ENCODE measurements at places on chromosomes 16 and 17.

GRCh38 chr17:82882715-82883418 is 43.0 kb upstream of the ZNF750 start:
- no peak for DNase-seq

DNA sequence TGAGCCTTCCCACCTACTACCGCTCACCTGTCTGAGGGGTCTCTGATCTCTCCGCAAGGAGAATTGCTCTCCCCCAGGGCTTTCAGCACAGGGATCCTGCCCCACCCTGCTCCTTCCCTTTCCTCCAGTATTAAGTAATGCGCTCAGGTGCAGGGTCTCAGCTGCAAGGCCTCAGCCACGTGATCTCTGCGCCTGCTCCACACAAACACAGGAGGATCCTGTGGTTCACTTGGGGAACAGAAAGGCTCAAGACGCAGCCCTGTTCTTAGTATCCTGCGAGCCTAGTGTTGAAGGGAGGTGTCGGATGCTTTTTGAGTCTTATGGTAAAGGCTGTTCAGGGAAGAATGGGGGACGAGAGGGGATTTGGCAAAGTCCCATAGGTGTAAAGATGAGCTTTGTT is 41.6 kb upstream of the GCSH start:
- no peak for DNase-seq

- DNase-seq = no peak
These were observed 19.2 kb downstream of the TMEM114 start for GRCh38 chr16:8571061-8571596.

- DNase-seq = no peak
These were observed 62.7 kb downstream of the ARHGAP44 start for GRCh38 chr17:12851901-12852435.

DNA sequence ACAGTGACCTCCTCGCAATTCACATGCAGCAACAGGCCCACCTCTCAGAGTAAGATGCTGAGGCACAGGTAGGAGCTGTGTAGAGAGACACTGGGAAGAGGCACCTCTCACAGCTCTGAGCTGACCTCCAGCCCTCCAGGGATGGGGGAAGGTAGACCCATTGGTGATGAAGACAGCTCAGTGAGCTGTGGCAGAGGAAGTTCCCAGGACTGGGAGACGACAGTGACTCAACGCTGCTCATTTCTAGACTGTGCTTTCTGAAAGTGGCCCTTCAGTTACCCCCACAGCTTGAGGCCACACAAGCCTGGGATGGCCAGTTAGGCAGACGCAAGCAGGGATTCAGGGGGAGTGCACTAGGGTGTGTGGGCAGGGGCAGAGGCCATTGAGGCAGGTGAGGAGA is 2073.2 kb downstream of the TP53TG3F start:
- no peak for DNase-seq

DNA sequence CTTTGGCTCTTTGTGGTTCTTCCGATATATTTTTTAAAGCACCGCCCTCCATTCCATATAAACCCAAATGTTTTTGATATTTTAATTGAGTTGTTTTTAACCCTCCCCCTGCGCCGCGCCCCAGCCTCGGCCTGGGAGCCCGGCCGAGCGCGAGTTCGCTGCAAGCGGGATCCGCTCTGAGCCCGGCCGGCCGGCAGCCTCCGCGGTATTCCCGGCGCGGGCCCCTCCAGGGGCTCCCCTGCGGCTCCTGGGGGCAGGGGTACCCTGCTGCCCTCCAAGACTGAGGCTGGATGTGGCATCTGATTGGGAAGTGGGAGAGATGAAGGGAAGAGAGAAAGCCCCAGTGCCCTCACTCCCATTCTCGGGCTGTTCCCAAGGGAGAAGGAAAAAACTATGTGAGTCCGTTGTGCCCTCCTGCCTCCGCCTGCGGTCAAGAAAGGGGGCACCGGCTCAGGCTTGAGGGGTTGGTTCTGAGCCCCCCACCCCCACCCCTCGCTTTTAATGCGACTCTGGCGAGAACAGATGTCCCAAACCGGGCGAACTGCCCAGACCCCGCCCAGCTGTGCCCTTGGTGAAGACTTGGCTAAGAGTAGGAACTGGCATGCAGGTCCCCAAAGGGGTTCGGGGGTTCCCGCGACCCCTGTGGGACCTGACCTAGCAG is 8.6 kb downstream of the NEUROD2 start:
- no peak for DNase-seq

Data from urinary bladder (tissue), 4 donors.